Activated T-helper 2 cell treated with anti-CD3 and anti-CD28 coated beads, Interferon-gamma antibody, Interleukin-2, Interleukin-4, amounts not matched to agents 10 μg/mL and 5 μg/mL and 100 μg/mL, durations not matched to agents 14 hours and 24 hours and 36 hours (primary cell): ENCODE measurements at places on chromosomes 12 and 14.

GRCh38 chr12:27530157-27530922 lies 6.3 kb downstream of the PPFIBP1 start:
- H3K4me1 ChIP-seq: peaks cover 39% of the 10 kb centered on the region
- DNase-seq: no peak
- peaks cover 25% of the 10 kb centered on the region for H3K27me3 ChIP-seq
- peaks cover 14% of the 10 kb centered on the region for H3K36me3 ChIP-seq

GRCh38 chr12:20369305-20370013 lies 1.1 kb downstream of the PDE3A start:
- H3K27me3 ChIP-seq: peaks cover 44% of the 10 kb centered on the region
- H3K36me3 ChIP-seq: no peaks in the 10 kb centered on the region
- no peaks in the 10 kb centered on the region for H3K4me1 ChIP-seq
- DNase-seq: no peak

GRCh38 chr12:113867258-113867657 lies 98.9 kb downstream of the RBM19 start:
- no peaks in the 10 kb centered on the region for H3K36me3 ChIP-seq
- H3K27ac ChIP-seq: no peak overlapping the region
- peaks cover 7% of the 10 kb centered on the region for H3K4me1 ChIP-seq
- DNase-seq: no peak
- no peaks in the 10 kb centered on the region for H3K27me3 ChIP-seq

DNA sequence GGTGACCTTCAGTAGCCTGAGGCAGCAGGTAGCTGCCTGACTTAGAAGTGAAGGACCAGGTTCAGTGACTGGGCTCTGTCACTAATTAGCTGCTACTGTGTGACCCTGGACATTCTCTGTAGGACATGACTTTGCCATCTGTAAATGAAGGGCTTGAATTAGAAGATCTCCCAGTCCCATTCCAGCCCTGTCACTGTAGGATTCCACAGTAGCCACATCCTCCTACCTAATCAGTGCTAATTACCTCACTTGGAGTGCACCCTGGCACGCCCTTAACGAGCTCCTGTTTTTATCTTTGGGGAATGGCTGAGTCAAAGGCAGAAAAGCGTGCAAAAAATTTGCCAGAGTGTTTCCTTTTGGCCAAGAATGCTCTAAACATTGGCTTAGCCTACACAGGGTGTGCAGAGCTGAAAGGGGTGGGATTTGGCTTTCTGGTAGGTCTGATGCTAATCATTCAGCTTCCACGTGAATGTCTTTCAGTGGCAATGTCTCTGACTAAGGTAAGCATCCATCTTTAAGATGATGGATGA lies 6.8 kb downstream of the NTF3 start:
- peaks cover 9% of the 10 kb centered on the region for H3K27me3 ChIP-seq
- no peak overlapping the region for H3K27ac ChIP-seq
- H3K4me1 ChIP-seq: no peaks in the 10 kb centered on the region
- no peak for DNase-seq

GRCh38 chr12:108449478-108449877 lies 65.6 kb upstream of the FICD start:
- no peaks in the 10 kb centered on the region for H3K36me3 ChIP-seq
- DNase-seq: no peak
- no peak overlapping the region for H3K4me3 ChIP-seq
- no peak overlapping the region for H3K27ac ChIP-seq
- H3K4me1 ChIP-seq: no peaks in the 10 kb centered on the region

DNA sequence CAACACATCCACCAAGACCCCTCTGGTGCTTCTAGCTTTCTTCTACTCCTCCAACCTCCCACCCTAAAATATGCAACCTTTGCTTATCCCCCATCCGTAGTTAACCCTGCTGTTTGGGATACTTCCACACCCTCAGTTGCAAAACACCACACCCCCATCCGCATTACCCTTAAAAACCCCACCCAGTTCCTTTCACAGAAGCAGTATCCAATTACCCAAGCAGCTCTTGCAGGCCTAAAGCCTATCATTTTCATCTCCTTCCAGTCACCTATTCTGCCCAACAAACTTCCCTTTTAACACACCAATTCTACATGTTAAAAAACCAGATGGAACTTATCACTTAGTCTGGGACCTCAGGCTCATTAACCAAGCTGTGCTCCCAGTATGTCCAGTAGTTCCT lies 88.2 kb downstream of the TMTC3 start:
- no peak overlapping the region for H3K27ac ChIP-seq
- H3K4me3 ChIP-seq: no peak overlapping the region
- DNase-seq: no peak
- no peaks in the 10 kb centered on the region for H3K27me3 ChIP-seq

GRCh38 chr12:57124261-57124877 lies 3.9 kb upstream of the LRP1 start:
- no peak overlapping the region for H3K27ac ChIP-seq
- H3K27me3 ChIP-seq: peaks cover 24% of the 10 kb centered on the region
- no peak overlapping the region for H3K4me3 ChIP-seq

- H3K4me3 ChIP-seq: no peak overlapping the region
- no peak for DNase-seq
- H3K27ac ChIP-seq: no peak overlapping the region
These were observed 31.7 kb downstream of the WDR20 start for GRCh38 chr14:102171173-102172020.

DNA sequence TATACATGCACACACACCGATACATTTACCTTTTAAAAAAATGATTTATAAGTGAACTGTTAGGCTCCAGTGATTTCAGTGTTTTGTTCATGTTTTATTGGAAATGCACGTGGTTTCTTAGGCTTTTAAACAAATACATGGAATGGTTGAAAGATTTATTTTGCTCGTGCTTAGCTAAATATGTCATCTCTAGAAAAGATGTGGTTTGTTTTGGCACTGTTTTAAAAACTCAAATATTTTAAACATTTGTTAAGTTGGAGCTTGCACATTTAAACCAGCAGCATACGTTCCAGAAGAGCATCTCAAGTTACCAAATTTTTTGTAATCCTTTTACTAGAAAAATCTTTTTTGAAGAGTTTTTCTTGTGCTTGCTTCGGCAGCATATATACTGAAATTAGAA lies 44.5 kb downstream of the FOXA1 start:
- no peak overlapping the region for H3K4me3 ChIP-seq
- H3K27me3 ChIP-seq: no peaks in the 10 kb centered on the region
- no peak overlapping the region for H3K27ac ChIP-seq
- no peak for DNase-seq
- no peaks in the 10 kb centered on the region for H3K4me1 ChIP-seq

- H3K4me1 ChIP-seq: peaks cover 17% of the 10 kb centered on the region
- no peaks in the 10 kb centered on the region for H3K27me3 ChIP-seq
- DNase-seq: no peak
- no peak overlapping the region for H3K27ac ChIP-seq
- H3K4me3 ChIP-seq: no peak overlapping the region
These were observed 3.1 kb upstream of the ACTR6 start for GRCh38 chr12:100197486-100197885.

DNA sequence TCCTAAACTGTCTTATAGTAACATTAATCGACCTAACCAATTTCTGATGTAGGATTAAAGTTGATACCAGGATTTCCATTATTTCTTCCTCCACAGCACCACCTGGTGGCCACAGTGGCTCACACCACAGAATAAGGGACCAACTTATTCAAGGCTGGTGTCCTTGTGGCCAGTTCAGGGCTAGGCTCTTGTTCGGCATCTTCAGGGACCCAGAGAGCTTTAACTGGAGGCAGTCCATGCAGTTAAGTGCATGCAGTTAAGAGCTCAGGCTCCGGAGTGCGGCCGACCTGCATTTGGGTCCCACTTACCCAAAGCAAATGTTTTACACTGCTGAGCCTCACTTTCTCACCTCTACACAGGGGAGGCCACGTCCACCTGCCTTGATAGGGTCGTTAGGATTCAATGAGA lies 42.0 kb upstream of the GPR68 start:
- H3K4me1 ChIP-seq: peaks cover 13% of the 10 kb centered on the region
- H3K27ac ChIP-seq: peak overlapping the region; percentile 66
- DNase-seq: peak; percentile 68
- peaks cover 96% of the 10 kb centered on the region for H3K36me3 ChIP-seq
- H3K4me3 ChIP-seq: no peak overlapping the region

GRCh38 chr14:94355191-94355794 lies 32.2 kb upstream of the SERPINA6 start:
- peaks cover 9% of the 10 kb centered on the region for H3K27me3 ChIP-seq
- no peak overlapping the region for H3K27ac ChIP-seq
- DNase-seq: no peak
- H3K4me1 ChIP-seq: peaks cover 2% of the 10 kb centered on the region
- H3K4me3 ChIP-seq: no peak overlapping the region

DNA sequence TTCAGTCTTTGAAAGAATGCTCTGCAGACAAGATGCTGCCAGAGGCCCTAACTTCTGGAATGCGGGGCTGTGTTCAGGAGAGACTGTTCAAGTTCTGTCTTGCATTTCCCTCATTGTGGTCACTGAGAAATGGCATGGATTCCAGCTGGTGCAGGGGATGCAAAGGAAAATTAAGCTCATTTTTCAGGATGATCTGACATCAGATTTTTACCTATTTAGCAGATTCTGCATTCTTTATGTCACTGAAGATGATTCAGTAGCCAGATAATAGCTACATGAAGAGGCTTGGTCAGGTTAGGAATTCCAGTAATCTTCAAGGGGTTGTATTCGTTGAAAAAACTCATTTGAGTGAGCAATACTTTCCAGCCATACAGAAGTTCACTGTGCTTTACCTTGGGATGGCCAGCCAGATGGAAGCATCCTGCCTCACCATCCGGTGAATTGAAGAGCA lies 16.1 kb upstream of the MFAP5 start:
- H3K4me3 ChIP-seq: no peak overlapping the region
- no peak for DNase-seq
- peaks cover 7% of the 10 kb centered on the region for H3K27me3 ChIP-seq
- no peaks in the 10 kb centered on the region for H3K36me3 ChIP-seq
- no peak overlapping the region for H3K27ac ChIP-seq
- no peaks in the 10 kb centered on the region for H3K4me1 ChIP-seq

GRCh38 chr12:107126796-107127481 lies 33.6 kb upstream of the CRY1 start:
- no peaks in the 10 kb centered on the region for H3K36me3 ChIP-seq
- DNase-seq: no peak
- H3K27ac ChIP-seq: no peak overlapping the region
- peaks cover 19% of the 10 kb centered on the region for H3K27me3 ChIP-seq
- H3K4me1 ChIP-seq: peaks cover 1% of the 10 kb centered on the region

DNA sequence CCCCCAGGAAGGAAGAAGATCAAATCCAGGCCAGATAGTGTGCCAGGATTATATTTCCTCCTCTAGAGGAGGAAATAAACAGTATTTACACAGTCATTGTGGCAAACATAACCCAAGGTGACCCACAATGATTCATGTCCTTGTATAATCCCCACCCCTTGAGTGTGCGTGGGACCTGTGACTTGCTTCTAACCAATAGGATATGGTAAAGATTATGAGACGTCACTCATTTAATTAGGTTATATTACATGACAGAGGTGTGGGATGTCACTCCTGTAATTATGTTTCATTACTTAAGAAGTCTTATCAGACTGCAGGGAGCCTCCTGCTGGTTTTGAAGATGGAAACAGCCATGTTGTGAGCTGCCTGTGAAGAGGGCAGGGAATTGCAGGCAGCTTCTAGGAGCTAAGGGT lies 12.2 kb upstream of the CATSPERB start:
- H3K36me3 ChIP-seq: peaks cover 3% of the 10 kb centered on the region
- no peak overlapping the region for H3K4me3 ChIP-seq
- DNase-seq: no peak
- no peak overlapping the region for H3K27ac ChIP-seq
- peaks cover 14% of the 10 kb centered on the region for H3K4me1 ChIP-seq

DNA sequence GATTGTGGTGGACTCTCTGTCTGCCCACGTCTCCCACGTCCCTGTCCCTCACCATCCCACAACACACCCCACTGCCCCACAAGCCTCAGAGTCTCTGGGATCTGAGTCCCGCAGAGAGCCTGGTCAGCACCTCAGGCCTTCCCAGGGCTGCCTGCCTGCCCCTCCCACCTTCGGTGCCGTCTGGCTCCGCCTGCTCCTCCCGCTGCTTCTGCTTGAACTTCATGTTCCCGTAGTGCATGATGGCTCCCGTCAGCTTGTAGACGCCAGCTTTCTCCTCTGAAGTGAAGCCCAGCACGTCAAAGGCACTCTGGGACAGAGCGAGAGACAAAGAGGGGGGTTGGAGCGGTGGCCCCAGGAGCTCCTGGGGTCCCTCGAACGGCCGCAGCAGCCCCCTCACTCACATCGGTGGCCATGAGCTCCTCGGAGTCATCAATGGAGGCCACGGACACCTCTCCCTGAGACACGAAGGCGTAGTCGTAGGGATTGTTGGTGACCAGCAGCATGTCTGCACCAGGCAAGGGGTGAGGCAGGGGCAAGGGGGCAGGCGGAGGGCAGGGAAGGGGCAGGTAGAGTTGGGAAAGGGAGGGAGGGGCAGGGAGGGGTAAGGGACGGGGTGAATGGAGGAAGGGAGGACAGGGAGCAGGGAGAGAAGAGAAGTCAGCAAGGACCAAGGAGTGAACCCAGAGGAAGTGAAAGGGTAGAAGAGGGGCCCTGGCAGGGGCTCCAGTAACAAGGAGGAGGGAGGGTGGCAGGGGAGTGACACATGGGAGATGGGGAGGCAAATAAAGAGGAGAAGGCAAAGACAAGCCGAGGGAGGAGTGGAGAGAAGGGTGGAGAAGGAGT lies 5.6 kb downstream of the MYH6 start:
- H3K36me3 ChIP-seq: no peaks in the 10 kb centered on the region
- H3K4me1 ChIP-seq: no peaks in the 10 kb centered on the region
- no peak for DNase-seq
- H3K27me3 ChIP-seq: no peaks in the 10 kb centered on the region

GRCh38 chr12:64813723-64814122 lies 10.7 kb upstream of the TBC1D30 start:
- DNase-seq: no peak
- no peaks in the 10 kb centered on the region for H3K36me3 ChIP-seq
- no peak overlapping the region for H3K4me3 ChIP-seq
- no peak overlapping the region for H3K27ac ChIP-seq
- H3K27me3 ChIP-seq: peaks cover 14% of the 10 kb centered on the region
- no peaks in the 10 kb centered on the region for H3K4me1 ChIP-seq

DNA sequence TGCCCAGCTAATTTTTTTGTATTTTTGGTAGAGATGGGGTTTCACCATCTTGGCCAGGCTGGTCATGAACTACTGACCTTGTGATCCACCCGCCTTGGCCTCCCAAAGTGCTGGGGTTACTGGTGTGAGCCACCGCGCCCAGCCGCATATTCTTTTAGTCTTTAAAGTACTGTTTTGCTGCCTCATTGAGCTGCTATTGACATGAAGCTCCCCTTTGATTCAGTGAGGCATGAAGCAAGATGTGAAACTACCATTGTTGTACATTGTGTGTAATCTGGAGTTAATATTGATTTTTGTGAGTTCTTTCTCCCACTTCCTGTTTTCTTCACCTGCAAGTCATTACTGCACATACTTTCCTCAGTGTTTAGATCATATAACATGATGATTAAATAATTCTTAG lies 80.8 kb downstream of the MNAT1 start:
- H3K27me3 ChIP-seq: no peaks in the 10 kb centered on the region
- no peak overlapping the region for H3K4me3 ChIP-seq
- peaks cover 8% of the 10 kb centered on the region for H3K4me1 ChIP-seq
- H3K36me3 ChIP-seq: peaks cover 23% of the 10 kb centered on the region
- DNase-seq: no peak
- no peak overlapping the region for H3K27ac ChIP-seq
